Purkinje cell (primary cell): ENCODE measurements at places on chromosomes 2 and 18. TPM values are rescaled to one million over a fixed set of nuclear protein-coding genes. Genes with fewer than 3 reads are reported as not detected.

Gene ASAP2
- 18.9 and 44.0 TPM in 2 replicates for polyA plus RNA-seq

Gene TEX44
- not detected in 2 replicates for polyA plus RNA-seq

Gene NEU2
- polyA plus RNA-seq, result not detected in 2 replicates

Gene UGT1A5
- not detected in 2 replicates for polyA plus RNA-seq

Gene TMEM214
- polyA plus RNA-seq, result 11.2 and 12.8 TPM in 2 replicates

Gene VSNL1
- polyA plus RNA-seq, result 44.8 and 442 TPM in 2 replicates

Gene IGFBP5
- 2.0 and 5.2 TPM in 2 replicates for polyA plus RNA-seq

Gene VIT
- 6.9 TPM in 2 replicates for polyA plus RNA-seq

Gene HOXD3
- not detected in 2 replicates for polyA plus RNA-seq

Gene DIS3L2
- 3.2 and 7.4 TPM in 2 replicates for polyA plus RNA-seq

Gene FSIP2
- polyA plus RNA-seq, result 0.18 and 0.77 TPM in 2 replicates

Gene CYP27C1
- not detected in 2 replicates for polyA plus RNA-seq

Gene TRIM43
- not detected in 2 replicates for polyA plus RNA-seq

Gene REG3G
- not detected in 2 replicates for polyA plus RNA-seq

Gene TMEM247
- polyA plus RNA-seq, result not detected in 2 replicates

Gene PLEK
- polyA plus RNA-seq, result 0.15 and 0.19 TPM in 2 replicates

Gene HOXD13
- not detected in 2 replicates for polyA plus RNA-seq

Gene SKOR2
- polyA plus RNA-seq, result 10.3 and 17.7 TPM in 2 replicates

Gene ALPI
- polyA plus RNA-seq, result not detected in 2 replicates

Gene ABHD1
- not detected in 2 replicates for polyA plus RNA-seq

Gene TNFAIP6
- 0.17 and 1.4 TPM in 2 replicates for polyA plus RNA-seq

Gene MYOM1
- polyA plus RNA-seq, result 3.7 and 3.9 TPM in 2 replicates

Gene C1GALT1C1L
- 1.7 and 2.1 TPM in 2 replicates for polyA plus RNA-seq

Gene CABYR
- polyA plus RNA-seq, result 5.8 and 7.1 TPM in 2 replicates
